Amniotic stem cell (primary cell): ENCODE measurements at places on chromosomes 5 and 9.

GRCh38 chr5:58974601-58975000 is 391.7 kb downstream of the RAB3C start:
- no peak for DNase-seq

DNA sequence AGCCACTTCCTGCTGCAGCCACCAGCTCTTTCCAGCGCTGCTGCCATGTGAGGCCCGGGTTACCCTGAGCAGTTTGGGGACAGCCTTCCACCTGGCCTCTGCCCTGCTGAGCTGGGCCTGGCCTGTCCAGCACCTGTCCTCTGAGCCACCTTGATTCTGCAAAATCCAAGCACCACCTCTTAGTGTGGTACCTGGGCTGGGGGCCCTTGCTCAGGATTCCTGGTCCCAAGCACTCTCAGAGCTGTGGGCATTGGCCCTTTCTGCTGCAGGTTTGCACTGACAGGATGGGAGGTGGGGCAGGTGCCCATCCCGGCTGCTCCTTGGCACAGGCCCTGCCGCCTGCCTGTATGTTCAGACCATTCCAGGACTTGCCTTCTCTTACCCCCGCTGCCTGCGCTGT is 309.2 kb upstream of the IRX4 start:
- no peak for DNase-seq

DNA sequence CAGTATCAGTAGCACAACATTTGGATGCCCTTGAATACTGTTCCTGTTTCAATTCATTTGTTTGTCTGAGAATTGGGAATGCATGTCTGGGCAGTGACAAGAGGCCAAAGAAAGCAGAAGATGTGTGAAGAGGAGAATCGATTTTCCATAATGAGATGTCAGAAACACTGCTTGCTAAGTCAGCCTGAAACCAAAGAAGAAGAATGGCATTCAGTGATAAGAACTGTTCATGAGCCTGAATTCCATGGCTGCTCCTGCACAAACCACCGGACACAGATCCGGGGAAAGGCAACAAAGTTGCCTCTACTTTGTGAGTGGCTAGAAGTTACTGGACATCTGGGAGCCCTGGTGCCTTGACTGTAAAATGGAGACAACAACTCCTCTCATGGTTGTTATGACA is 207.2 kb upstream of the RASEF start:
- DNase-seq = no peak

DNA sequence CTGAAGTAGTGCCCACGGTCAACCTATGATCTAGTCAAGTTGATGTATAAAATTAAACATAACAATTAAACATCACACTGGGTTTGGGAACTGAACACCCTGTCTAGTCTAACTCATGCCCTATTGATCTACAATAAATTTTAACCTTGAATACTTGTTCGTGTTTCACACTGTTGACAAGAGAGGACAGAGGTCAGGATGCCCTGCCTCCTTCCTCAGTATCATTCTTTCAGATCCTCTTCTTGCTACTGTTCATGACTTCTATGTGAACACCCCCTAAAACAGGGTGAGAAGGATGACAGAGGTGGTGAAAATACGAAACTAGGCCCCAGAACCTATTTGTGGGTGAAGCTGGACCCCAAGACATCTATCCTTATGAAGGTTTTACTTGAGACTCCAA is 8.1 kb upstream of the MAT2B start:
- DNase-seq = no peak

DNA sequence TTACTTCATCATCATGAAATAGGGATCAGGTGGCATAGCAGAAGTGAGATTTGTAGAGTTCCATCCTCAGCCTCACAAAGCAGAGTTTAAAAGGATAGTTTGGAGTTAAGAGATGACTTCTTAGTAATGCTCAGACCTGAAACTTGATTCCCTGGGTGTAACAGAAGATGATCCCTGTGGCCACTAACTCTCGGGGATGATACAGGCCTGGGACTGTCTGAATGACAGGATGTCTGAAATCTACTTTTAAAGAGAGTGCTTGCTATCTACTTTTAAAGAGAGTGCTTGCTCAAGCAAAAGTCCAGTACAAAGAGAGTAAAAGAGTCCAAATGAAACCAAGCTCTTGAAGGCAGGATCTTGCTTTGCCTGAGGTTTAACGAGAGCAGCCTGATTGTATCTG is 14.6 kb downstream of the ADAMTS16 start:
- DNase-seq = no peak

GRCh38 chr9:129435291-129435690 is 185.6 kb downstream of the C9orf50 start:
- DNase-seq = no peak

- no peak for DNase-seq
These were observed 13.2 kb downstream of the OR2K2 start for GRCh38 chr9:111316796-111317195.

GRCh38 chr9:132074736-132075135 is 4.9 kb downstream of the MED27 start:
- DNase-seq = peak; percentile 15

GRCh38 chr5:579211-579610 is 32.9 kb upstream of the CEP72 start:
- DNase-seq = no peak

- no peak for DNase-seq
These were observed 74.7 kb downstream of the FER start for GRCh38 chr5:108822211-108822947.

GRCh38 chr9:35795695-35796094 is 4.3 kb downstream of the NPR2 start:
- no peak for DNase-seq

- DNase-seq = no peak
These were observed 55.4 kb downstream of the PTPN3 start for GRCh38 chr9:109442716-109443115.

- DNase-seq = peak; percentile 40
These were observed 277.4 kb downstream of the AOPEP start for GRCh38 chr9:95003689-95004410.

DNA sequence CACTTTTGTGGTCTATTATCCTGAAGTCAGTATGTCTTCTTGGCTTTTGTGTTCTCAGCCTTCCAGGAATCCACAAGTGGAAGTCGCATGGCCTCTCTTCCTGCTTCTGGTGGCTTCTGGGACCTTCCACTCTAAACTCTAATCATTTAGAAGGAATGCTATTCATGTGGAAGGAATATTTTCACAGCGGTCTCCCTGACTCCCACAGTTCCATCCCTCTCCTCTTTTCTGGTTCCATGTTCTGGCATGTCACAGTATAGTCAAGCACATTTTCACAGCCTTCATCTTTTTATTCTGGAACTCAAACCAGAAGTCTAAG is 7.3 kb upstream of the RAI14 start:
- DNase-seq = no peak

- DNase-seq = peak; percentile 11
These were observed 7.2 kb downstream of the GAPT start for GRCh38 chr5:58498340-58498942.

DNA sequence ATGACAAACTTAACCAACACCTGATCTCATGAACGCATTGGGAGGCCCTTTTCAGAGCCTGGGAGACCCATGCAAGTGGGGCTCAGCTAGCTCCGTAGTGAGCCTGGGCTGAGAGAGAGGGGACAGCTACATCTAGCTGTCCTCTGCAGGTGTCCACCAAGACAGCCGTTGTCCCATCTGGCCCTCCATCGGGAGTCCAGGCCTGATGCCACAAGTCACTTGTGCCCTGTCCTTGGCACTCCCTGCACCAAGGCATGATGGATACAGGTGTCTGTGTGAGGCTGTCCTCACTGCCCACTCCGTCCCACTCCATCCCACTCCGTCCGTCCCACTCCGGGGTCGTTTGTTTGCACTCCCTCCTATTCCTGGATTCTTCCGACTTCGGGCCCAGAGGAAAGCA is 2.5 kb upstream of the EDF1 start:
- DNase-seq = no peak

DNA sequence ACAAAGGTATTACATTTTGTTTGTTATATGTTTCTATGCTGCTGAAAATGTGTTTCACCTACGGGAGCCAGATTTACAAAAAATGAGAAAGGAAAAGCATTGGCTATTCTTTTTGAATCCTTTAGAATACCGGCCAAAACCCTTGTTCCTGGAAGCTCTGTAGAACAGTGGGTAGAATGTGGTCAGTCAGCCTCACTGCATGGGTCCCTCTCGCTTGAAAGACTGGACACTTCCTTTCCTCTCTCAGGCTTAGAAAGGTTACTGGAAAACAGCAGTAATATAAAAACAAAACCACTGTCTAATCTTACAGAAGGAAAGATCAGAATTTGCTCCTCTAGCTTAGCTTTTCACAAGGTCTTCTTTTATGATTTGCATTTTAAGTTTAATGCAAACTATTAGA is 45.1 kb downstream of the OSTF1 start:
- DNase-seq = no peak

- no peak for DNase-seq
These were observed 291.9 kb downstream of the ARL15 start for GRCh38 chr5:54018438-54018837.

DNA sequence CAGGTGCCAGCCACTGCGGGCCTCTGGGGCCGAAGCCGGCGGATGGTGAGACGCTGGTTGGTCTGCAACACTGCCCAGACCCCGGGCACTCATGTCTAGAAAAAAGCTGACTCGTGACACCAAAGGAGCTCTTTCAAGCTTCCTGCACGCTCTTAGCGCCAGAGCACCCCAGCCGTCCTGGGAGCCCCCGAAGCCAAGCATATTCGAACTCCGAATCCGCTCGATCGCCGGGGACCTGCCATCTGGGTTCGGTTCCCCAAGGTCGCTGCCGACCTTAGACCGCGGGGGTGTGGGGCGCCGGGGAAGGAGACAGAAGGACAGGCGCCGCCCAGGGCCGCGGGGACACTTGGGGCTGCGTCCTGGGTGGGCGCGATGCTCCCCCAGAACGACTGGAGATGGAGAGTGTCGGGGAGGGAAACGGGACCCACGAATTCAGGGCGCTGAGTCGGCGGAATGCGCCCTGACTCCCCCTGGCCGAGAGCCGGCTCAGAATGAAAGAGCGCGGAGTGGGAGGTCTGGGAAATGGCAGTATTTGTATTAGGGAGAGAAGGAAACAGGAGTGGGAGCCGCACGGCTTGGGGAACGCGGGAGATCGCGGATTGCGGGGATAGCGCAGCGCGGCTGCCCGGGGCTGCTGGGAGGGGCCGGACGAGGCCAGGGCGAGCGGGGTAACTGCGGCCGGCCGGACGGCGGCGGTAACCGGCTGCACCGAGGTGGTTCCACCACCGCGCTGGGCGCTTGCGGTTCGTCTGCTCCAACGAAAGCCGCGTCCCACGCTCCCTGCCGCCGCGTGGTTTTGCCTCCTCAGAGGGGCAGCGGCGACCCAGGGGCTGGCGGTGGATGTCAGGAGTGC is 20.1 kb upstream of the MARCHF6 start:
- DNase-seq = no peak

DNA sequence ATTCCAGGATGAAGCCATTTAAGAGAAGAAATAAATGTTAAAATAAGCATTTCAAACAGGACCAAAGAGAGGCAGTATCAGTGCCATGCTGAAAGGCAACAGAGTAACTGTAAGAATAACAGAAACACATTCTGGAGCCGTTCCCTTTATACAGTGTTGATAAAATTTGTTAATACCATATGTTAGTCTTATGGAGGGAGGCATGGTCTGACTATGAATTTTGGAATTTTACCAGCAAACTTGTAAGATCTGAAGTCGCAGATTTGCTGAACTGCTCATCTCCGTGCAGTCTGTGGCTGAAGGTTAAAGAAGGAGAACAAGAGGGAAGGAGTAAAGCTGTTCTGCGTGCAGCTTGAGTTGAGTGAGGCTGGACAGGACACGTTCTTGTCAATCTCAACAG is 508.4 kb downstream of the NFIB start:
- no peak for DNase-seq

DNA sequence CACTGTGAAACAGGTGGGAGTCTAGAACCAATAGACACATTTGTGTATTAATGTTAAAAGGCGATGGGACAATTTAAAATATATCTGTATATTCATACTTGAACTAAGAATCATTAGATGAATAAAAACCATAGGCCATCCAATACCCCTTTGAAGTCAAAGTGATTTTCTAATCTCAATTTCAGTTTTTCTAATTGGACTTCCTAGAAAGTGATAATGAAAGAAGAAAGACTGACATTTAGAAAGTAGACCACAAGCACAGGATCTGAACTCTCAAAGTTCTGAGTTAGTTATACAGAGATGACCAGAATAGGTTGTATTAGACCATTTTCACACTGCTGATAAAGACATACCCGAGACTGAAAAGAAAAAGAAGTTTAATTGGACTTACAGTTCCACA is 412.8 kb upstream of the PIK3R1 start:
- DNase-seq = no peak

DNA sequence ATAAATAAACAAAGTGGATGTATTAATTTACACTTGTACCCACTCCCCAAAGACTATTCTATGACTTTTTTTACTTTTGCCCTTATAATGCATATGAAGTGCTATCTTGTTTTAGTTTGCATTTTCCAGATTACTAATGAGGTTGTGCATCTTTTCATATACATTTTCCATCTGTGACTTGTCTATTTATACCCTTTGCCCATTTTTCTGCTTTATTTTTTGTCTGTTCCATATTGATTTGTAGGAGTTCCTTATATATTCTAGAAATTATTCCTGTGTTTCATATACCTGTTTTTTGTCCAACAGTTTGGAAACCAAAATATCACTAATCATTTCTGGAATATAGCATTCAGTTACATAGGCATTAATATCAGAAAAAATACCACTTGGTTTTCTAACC is 54.0 kb upstream of the SLC30A5 start:
- no peak for DNase-seq

GRCh38 chr9:94920420-94921091 is 194.1 kb downstream of the AOPEP start:
- no peak for DNase-seq

DNA sequence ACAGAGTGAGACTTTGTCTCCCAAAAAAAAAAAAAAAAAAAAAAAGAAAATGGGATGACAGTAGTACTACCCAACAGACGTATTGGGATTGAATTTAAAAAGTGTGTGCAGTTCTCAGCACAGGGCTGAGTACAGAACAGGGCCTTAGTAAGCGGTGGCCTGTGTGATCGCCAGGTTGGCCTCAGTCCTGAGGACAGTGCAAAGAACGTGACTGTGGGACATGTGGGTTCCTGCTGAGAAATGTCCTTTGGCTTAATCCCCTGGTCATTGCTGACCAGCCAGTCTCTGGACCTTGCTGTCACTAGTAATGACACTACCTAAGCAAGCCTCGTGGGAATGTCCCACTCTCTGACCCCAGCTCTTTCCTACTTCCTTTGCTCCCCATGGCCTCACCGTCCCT is 13.3 kb downstream of the GTF3C5 start:
- no peak for DNase-seq

DNA sequence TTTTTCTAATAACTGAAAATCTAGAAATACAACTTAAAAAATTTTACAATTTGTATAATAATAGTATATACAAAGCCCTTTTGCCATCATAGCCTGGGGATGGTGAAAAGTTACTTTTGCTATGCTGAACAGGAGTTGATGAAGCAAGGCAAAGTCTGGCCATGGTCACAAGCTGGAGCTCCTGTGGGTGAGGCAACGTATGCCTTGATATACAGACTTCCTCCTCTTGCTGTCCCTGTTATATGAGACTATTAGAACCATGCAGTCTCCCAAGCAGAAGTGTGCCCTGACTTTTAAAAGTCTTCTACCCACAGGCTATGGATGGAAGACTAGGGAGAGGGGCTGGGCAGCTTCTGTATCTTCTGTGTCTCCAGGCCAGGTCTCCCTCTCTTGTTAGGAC is 15.7 kb downstream of the FAM151B start:
- no peak for DNase-seq

- DNase-seq = no peak
These were observed 201.4 kb downstream of the SMARCA2 start for GRCh38 chr9:2216591-2216990.

GRCh38 chr5:81183811-81184748 is 49.0 kb upstream of the CKMT2 start:
- DNase-seq = no peak
